ENCODE measurements at places on chromosomes 7 and 10.

DNA sequence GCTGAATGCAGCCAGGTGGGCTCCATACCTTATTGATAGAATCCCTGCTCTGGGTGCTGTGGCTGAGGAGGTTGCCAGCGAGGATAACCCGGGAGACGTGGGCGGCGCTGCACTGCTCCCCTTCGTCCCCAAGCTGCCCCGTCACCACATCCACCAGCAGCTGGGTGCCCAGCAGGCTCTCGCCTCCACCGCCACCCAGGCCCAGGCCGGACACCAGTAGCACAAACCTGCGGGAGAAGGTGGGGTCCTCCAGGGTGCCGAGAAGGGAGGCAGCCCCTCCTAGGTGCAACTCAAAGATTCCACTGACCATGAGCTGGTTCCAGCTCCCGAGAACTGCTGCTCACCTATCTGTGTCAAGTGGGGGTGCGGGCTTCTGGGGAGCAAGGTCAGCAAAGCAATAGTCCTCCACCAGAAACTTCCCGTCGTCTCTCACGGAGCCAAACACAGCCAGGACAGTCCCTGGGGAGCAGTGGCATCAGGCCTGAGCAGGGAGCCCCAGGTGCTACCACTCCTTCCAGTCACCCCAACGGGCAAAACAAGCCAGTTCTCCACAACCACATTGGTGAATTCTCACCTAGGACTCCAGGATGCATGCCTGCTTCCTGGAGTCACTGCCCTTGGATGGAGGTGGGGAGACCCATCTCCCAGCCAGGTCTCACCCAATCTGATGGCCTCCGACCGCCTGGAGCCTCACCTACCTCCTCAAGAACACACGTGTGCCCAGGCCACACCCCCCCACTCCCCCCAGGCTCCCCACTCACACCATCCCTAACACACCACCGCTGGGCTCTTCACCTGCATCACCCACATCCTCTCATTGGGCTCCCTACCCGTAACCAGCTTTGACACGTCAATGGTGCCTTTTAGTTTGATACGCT is 6.3 kb downstream of the POLD2 start:
- DNase-seq: no peak

- no peak for DNase-seq
Measured at GRCh38 chr7:88399696-88400240, 93.1 kb upstream of the STEAP4 start.

DNA sequence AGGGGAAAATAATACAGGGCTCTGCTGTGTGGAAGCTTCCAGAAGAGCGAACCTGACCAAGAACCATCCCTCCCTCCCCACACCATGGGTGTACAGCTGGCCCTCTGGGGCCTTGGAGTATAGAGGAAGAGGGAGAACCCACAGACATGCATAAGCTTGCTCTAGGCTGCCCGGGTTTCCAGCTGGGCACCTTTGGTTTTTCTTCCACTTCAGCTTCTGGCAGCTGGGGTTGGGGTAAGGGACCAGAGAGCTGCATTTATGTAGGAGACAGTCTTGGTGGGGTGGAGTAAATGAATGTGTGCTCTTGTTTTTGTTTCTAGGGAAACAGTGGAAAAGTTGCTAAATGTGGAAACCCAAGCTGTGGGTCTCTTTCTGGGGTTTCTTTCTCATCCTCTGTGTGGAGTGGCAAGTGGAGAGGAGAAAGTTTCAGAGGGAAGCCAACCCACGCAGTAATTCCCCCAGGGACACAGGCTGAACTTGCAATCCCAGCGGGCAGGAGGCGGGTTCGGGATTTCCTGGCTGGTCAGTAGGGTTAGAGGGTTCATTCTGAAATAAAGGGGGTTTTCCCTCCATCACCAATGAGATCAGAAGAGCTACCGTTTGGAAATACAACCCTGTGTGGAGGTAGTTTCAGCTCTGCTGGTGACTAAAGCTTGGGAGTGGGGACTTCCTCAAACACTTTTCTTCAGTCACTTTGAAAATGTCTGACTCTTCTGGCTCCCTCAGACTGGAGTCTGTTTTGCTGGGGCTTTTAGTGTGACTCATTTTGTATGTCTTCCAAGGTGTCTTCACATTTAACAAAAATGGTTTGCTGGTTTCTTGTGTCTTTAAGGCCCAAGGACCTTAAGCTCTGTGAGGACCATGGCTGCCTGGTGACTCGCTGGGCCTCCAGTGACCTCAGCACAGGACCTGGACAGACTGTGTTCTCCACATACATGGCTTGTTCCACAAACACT is 22.2 kb upstream of the SRGN start:
- DNase-seq: no peak

DNA sequence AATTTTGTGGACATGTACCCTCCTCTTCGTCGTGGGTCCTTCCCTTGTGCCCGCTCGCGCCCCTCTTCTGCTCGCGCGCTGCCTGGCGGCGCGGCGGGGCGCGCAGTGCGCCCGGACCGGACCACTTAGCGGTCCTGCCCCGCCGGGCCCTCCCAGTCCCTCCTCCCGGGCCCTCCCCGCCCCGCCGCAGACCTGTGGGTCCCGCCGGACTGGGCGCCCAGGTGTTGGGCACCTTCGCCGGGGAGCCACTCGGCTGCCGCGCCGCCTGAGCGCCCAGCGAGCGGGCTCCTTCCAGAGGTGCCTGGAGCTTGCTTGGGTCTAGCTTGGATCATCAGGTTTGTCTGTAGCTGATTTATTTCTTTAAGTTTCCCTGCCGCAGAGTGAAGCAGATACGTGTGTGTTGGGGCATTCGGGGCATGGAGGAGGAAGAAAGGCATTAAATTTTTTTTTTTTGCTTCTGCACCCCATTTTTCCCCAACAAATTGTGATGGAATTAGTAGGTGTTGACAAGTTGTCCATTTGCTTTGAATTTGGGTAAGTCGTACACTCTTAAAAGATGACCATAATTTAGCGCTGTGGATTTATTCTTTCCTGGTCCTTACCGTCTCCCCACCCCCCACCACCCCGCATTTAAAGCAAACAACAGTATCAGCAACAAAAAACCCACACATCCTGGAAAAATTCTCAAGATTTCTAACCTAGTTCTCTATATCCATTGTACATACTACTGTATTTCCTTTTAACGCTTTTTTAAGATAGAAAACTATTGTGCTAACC is 905 bp downstream of the C1GALT1 start:
- DNase-seq: peak; percentile 66

GRCh38 chr7:76071316-76072242 is 23.7 kb downstream of the MDH2 start:
- DNase-seq: no peak

- peak; percentile 97 for DNase-seq
Measured at GRCh38 chr10:11270135-11270857, 252.6 kb downstream of the CELF2 start.

DNA sequence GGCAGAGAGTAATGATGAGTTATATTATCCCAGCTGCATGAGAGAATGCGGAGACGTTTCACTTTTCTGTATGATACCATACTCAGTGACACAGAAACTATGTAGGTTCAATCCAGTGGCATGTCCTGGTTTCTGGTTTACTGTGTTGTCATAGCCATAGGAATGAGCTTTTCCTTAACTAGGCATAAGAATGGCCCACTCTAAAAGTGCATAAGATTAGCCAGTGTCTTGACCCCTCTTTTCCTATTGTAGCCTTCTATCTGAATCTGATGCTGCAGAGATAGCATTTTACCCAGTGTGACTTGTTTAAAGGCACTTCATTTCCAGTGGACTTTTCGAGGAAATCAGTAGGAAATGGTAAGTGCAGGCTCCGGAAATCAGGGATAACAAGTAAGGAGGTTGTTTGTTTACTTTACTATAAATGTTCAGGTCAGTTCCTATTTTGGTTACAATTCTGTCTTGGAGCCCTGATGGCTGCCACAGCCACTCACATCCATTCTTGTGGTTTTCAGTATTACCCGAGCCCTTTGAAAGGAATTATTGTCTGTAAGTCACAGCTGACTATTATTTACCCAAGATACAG is 70.5 kb downstream of the SEMA3A start:
- peak; percentile 46 for DNase-seq

- DNase-seq: peak; percentile 32
Measured at GRCh38 chr10:28684986-28685580, 7.8 kb downstream of the BAMBI start.

- DNase-seq: no peak
Measured at GRCh38 chr10:10869592-10869991, 148.1 kb upstream of the CELF2 start.

- DNase-seq: no peak
Measured at GRCh38 chr7:27551803-27552400, 110.8 kb downstream of the HIBADH start.

DNA sequence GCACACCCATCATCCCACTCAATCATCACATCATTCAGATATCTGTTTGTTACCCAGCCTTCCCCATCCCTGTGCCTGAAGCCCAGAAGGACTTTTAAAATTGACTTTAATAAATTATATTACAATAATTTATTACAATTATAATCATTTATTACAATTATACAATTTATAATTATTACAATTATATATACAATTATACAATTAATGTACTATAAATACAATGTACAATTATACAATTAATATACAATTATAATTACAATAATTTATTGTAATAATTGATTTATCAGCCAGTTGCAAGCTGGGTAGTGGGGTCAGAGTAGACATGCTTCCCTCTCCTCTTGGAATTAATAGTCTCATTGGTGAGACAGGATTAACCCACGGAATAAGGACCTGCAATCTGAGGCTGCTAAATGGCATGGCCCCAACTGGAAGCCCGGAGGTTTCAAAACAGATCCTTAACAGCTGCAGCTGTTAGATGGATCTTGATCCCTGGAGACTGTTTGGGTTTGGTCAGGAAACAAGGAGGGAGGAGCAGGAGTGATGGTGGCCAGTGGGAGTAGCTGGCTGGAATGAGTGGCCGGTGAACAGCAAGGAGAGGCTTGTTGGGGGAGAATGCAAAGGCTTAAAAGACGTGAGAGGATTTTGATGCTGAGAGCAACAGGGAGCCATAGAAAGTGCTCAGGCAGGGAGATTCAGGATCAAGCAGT is 402.8 kb upstream of the PODXL start:
- no peak for DNase-seq

DNA sequence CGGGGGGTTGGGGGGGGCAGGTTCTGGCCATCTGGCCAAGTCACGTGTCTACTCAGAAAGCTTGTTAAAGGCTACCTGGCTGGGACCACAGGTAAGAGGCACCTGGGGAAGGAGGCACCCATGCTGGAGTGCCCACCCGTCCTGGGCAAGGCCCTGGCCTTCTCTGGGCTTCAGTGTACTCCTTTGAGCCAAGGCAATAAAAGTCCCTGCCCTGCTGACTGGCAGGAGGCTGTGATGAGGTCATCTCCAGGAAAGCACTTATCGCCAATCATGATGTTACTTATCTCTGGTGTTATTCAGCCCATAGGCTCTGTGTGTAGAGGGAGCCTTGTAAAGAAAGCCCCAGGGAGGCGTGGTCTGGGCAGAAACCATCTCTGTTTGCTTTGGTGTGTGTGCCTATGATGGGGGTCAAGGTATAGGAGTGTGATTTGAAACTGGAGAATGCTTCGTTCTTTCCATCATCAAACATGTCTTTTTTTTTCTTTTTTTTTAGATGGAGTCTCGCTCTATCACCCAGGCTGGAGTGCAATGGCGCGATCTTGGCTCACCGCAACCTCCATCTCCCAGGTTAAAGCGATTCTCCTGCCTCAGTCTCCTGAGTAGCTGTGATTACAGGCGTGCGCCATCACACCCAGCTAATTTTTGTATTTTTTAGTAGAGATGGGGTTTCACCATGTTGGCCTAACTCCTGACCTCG is 2.5 kb upstream of the CLDN4 start:
- no peak for DNase-seq

GRCh38 chr10:110793128-110793812 is 78.5 kb upstream of the PDCD4 start:
- DNase-seq: no peak

DNA sequence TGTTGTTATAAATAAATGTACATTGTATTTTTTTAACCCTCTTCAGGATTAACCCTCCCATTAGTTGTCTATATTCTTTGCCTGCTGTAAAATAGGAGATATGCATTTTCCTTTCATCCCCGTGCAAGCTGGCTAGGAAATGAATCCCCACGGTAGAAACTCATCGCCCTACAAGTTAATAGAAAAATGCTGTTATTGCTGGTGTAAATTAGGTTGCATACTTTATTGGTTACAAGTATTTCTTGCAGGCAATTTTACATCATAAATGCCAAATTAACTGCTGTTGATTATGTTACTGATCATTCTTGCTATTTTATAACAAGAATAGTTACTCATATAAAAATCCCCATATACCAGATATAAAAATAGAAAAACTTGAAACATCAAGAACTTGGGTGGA is 454.2 kb upstream of the KLF6 start:
- DNase-seq: no peak

DNA sequence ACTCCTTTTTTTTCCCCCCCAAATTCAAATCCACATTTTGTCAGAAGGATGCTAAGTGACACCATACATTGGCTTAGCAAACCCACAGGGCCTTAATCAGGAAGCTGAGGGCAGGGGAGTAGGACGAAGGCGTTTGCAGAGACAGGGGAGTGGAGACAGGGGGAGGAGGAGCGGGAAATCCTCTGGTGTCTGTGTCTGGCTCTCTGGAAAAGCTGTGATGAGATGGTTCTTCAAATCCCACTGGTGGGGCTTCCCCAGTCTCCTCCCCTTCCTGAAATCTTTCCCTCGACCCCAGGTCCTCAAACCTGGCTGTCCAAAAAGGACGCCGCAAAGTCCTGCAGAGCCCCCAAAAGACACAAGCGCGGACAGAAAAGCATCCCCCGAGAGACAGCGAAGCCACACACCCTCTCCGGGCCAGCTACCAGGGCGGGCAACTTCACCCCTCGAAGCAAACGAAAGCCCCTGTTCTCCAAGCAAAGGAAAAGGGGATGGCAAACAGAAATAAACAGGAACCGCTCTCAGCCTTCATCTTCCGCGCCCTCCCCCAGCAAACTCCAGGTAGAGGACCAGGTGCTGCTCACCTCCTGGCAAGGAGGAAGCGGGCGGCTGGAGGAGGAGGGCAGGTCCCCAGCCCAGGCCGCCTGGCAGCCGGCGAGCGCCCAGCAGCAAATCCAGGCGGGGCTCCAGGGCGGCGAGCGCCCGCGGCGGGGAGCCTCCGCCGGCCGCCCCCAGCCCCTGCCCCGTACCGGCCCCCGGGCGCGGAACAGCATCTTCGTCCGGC is 520 bp downstream of the ELAPOR2 start:
- DNase-seq: peak; percentile 78

DNA sequence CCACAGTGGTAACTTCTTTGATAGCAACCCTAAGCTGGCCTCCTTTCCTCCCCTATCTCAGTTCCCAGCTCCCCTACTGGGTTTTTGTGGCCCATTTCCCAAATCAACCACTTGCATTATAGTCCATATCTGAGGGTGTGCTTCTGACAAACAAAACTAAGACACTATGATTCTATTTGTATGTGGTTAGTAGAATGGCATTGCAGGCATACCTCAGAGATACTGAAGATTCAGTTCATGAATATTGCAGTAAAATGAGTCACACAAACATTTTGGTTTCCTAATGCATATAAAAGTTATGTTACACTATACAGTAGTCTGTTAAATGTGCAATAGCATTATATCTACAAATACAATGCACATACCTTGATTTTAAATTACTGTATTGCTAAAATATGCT is 15.4 kb upstream of the TMEM243 start:
- DNase-seq: no peak

DNA sequence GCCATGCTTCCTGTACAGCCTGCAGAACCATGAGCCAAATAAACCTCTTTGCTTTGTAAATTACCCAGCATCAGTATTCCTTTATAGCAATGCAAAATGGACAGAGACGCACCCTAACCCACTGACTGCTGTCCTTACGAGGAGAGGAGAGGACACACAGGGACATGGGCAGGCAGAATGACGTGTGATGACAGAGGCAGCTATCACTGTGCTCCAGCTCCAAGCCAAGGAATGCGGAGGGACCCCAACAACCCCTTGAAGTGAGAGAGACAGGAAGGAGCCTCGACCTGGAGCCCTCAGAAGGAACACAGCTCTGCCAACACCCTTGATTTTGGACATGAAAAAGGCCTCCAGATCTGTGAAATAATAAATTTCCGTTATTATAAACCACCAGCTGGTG is 46.6 kb upstream of the EBF3 start:
- DNase-seq: no peak

All from GM23338 (cell line).